ENCODE measurements at places on chromosomes 12 and 14. TPM values are rescaled to one million over a fixed set of nuclear protein-coding genes. Genes with fewer than 3 reads are reported as not detected.

CIROP gene
- total RNA-seq = 1.7 TPM

LRP6 gene
- 58.3 TPM for total RNA-seq

CHMP4A gene
- 44.5 TPM for total RNA-seq

PRB2 gene
- total RNA-seq = not detected

SLC6A13 gene
- 0.17 TPM for total RNA-seq

AICDA gene
- not detected for total RNA-seq

Measured in smooth muscle cell of trachea (primary cell).